ENCODE measurements at places on chromosomes 5 and 9.
A peak's percentile ranks its signal among the peaks of the same experiment; 100 is the strongest.

DNA sequence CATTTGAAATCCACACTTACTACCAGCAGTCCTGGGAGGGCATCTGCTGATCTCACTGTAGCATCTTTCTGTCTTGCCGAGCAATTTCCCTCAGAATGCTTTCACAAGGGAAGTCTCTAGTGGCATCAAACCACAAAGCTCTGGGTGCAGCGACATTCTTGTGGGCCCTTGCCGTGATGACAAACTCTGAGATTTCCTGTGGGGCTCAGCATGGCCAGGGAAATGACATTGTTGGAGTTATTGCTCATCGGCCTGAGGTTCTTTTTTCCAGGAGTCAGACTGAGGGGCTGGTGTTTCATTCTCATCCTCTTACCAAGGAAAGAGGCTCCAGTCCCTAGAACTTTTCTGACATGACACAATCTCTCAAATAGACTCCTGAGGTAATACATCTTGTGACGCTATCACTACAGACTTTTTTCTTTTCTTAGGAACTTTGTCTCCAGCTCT is 51.4 kb downstream of the PFDN1 start:
- DNase-seq, result peak; percentile 6

DNA sequence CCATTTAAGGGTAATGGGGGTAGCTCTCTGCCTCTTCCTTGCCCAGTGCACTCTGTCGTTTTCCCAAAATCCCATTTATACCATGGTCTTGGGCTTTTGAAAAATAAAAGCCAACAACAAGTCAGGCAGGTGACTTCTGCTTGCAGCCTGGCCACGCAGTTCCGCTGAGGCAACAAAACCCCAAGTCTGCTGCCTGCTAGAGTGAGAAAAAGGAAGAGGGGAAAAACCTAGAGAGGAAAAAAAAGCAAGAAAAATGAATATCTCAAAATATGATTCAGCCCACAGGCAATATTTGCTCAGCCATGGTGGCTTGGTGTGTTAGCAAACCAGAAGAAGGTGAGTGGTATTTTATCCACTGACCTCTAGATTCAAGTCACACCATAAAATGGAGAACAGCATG is 148.2 kb upstream of the FSTL4 start:
- no peak for DNase-seq

DNA sequence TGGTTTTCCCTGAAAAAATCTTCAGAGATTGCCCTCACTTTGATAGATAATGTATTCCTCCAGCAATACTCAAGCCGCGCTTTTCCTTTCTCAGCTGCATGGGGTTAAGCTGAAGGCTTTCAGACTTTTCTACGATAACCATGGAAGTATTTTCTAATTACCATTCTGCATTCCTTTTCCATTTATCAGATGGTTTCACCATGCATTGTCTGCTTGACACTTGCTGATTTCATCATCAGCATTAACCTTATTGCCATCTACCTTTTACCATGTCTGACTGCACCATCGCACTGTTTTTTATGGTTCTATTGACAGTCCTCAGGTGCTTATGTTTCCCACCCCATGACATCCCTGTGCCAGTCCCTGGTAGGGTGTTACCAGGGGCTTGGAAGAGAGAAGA is 91.6 kb downstream of the DMAC1 start:
- DNase-seq, result no peak

DNA sequence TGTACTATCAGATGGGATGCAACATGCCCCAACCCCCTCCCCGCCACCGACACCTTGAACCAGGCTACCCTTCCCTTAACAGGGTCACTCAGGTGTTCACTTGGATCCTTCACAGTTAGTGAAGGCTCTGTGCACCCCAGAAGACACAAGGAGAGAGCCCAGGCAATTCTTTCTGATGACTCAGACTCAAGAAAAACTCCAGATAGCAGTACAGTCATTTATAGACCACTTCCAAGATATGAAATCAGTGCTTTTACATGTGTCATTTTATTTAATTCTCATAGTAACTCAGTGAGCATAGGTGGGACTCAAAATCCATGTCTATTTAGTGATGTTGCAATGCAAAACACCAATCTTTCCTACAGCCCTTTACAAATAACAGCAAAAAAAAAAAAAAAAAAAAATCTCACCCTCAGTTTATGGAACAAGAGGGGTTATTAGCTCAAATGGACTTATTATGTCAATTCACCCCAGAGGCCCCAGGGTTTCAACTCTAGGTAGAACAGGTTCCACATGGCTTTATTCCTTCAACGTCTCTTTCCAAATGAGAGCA is 71.9 kb downstream of the FOXD1 start:
- DNase-seq, result no peak

Measured in activated CD8-positive, alpha-beta memory T cell treated with anti-CD3 and anti-CD28 coated beads for 1 hour (primary cell).